Left ventricle myocardium inferior (tissue), 1 donor: ENCODE measurements at places on chromosomes 5 and 9. TPM values are rescaled to one million over a fixed set of nuclear protein-coding genes. Genes with fewer than 3 reads are reported as not detected.

Gene SURF1
- total RNA-seq, result 60.7 TPM

Gene LRRC70
- 0.77 TPM for total RNA-seq

DNA sequence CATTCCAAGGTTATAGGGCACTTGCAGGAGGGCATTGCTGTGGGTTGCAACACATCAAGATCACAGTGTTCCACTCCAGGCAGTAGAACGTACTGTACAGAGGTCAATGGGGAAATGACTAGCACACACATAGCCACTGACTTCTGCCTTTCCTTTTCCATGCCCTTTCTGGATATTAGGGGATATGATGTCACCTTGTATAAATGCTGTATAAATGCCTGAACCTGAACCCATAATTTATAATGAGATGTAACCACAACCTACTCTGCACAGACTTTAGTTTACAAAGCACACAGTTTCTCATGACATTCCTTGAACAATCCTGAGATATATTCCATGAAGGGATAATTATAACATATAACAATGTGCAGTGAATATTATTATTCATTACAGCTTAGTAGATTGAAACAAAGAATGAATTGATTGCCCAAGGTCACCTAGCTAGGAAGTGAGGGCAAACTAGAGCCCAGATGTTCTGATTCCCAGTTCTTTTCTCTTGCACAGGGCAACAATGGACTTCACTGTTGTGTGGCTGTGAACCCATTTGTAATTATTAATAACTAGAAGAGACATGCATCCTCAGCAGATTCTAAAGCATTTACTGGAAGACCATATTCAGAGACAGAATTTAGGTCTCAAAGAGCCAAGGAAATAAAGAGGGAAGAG lies 5.6 kb upstream of the ABLIM3 start:
- no peak for DNase-seq

GRCh38 chr5:19532936-19533335 lies 455.1 kb downstream of the CDH18 start:
- no peak for DNase-seq

GRCh38 chr5:172540099-172540870 lies 86.0 kb upstream of the SH3PXD2B start:
- DNase-seq, result no peak

GRCh38 chr9:107229241-107229741 lies 53.8 kb upstream of the RAD23B start:
- no peak for DNase-seq

- no peak for DNase-seq
Measured at GRCh38 chr5:17118631-17119030, 98.8 kb upstream of the BASP1 start.
